ENCODE measurements at places on chromosomes 3 and 15.

- no peak for DNase-seq
These were observed 290.1 kb downstream of the MFSD1 start for GRCh38 chr3:159091936-159092335.

- DNase-seq: no peak
These were observed 40.1 kb downstream of the CDCP1 start for GRCh38 chr3:45105855-45106671.

GRCh38 chr3:46318207-46318927 lies 35.5 kb upstream of the CCR2 start:
- DNase-seq: no peak

GRCh38 chr3:130772129-130772528 lies 25.5 kb upstream of the PIK3R4 start:
- no peak for DNase-seq

GRCh38 chr3:152346740-152347139 lies 78.0 kb downstream of the MBNL1 start:
- no peak for DNase-seq

DNA sequence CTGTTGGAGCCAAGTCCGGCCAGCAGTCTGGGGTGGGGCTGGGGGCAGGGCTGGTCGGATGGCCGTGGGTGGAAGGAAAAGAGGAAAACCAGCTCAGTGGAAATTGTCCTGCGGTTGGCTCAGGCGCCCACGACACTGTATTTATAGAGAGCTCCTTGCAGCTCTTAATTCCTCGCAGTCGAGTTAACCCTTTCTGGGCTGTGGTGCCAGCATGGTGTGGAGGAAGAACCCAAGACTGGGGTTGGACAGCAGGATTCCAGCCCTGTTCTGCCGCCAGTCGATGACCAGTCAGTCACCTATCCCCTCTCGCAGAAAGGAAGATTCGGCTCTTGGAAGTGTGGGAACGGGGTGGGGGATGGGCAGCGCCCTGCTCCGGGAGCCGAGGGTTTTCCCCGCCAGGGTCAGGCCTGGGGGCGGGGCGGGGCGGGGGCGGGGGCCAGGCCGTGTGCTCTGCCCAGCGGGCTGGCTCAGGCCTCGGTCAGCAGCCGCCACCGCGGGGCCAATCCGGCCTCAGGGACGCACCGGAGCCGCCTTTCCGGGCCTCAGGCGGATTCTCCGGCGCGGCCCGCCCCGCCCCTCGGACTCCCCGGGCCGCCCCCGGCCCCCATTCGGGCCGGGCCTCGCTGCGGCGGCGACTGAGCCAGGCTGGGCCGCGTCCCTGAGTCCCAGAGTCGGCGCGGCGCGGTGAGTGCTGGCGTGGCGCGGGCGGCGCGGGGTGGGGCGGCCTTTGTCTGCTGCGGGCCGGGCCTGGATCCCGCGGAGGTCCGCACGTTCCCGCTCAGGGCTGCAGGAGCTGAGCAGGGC lies at the start of gene CD276:
Gene CD276, plus strand, starts transcription at position 607 of the 804 bp plus-strand sequence. CDS start 15,257 bp downstream, outside the sequence.
- peak; percentile 50 for DNase-seq

- DNase-seq: no peak
These were observed 122.3 kb downstream of the ALDH1A2 start for GRCh38 chr15:57943171-57943570.

DNA sequence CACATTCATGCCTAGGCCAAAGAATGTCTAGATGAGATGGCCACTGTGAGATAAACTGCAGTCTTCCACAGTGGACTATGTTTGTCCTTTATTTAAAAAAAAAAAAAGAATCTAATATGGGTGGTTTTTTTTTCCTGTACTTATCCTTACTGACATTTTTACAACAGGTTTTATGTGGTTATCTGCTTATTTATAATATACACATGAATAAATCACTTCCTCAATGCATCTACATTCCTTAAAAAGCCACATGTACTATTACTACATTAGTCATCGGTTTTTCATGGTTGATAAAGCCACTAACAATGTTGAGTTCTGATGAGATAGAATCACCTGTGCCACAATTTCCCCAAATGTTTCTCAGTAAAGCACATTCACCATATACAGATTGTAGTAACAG lies 341.3 kb upstream of the THBS1 start:
- DNase-seq: no peak

- no peak for DNase-seq
These were observed 13.5 kb downstream of the RAB6B start for GRCh38 chr3:133881939-133882825.

GRCh38 chr3:17079933-17080332 lies 195.2 kb downstream of the PLCL2 start:
- no peak for DNase-seq

- DNase-seq: no peak
These were observed 16.9 kb upstream of the MORF4L1 start for GRCh38 chr15:78855746-78856145.

- DNase-seq: no peak
These were observed 20.1 kb upstream of the CD47 start for GRCh38 chr3:108110934-108111333.

DNA sequence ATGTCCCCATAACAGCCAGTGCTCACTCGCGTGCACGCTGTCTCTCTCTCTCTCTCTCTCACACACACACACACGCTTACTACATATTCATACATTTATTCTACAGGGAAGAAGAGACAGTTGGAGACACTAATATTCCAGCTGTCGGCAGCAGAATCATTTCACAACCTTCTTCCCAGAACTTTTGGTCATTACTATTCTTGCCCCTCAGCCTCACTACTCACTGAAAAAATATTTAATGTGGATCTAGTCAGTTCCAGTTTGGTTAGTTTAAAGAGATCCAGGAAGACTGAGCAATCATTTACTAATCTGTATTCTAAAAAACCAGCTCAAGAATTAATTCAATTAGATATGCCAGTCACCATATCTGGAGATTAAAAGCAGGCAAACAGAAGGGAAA lies 394.9 kb downstream of the PTPRG start:
- no peak for DNase-seq

GRCh38 chr3:137061186-137061585 lies 103.4 kb downstream of the IL20RB start:
- DNase-seq: no peak

DNA sequence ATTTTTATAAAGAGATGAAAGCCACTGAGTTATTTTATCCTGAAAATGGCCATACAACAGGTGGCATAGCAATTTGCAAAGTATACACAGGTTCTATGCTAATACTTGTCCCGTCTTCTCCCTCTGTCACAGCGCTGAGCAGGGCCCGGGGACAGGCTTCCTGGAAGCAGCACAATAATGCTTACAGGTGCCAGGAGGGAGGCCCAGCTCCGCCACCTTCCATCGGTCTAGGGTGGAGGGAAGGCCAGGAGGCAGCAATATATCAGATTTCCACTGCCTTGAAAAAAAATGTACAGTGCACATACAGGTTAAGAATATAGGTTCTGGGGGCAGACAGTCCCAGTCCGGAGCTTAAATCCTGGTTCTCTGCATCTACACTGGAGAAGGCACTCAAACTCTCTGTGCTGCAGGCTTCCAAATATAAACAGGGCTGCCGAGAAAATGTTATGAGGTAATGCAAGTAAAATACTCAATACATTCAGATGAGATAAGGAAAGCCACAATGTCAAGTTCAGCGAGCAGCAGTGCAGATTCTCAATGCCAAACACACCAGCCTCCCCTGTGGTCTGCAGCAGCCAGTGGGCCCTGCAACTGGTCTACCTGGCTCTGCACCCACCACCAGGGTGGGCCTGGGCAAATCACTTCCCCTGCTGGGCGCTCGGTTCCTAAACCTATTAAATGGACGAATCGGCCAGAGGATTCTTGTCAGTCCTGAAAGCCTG lies 189.6 kb downstream of the XXYLT1 start:
- DNase-seq: no peak

GRCh38 chr15:101535170-101535902 lies 45.8 kb upstream of the PCSK6 start:
- DNase-seq: no peak

GRCh38 chr3:112097378-112097777 lies 11.2 kb downstream of the C3orf52 start:
- DNase-seq: no peak

DNA sequence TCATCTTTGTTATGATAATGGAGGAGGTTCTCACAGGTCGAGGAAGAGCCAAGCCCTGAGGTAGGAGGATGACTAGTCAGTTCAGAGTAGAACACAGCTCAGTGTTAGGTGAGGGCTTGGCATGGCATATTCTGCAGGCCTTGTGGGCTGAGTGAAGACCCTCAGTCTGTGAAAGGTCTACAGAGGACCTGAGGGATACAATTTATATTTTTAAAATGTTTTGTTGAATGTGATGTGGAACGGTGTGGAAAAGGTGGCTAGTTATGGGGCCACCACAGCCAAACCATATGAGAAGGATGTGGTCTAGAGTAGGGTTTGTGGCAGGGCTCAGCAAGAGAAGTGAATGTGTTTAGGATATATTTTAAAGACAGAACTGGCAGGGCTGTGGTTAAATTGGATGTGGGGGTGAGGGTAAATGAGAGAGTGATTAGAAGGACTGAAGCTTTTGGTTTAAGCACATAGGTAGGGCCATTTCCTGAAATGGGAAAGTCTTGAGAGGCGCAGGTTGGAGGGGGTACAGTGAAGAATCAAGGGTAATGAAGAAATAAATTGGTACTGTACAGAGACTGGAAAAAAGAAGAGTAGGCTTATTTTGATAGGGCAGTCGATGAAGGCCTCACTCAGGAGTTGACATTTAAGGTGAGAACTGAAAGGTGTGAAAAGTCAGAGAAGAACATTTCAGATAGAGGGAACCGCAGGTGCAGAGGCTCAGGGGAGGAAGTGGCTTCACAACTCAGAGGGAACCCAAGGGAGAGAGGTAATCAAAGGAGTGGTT lies 60.5 kb downstream of the SPTSSB start:
- no peak for DNase-seq

DNA sequence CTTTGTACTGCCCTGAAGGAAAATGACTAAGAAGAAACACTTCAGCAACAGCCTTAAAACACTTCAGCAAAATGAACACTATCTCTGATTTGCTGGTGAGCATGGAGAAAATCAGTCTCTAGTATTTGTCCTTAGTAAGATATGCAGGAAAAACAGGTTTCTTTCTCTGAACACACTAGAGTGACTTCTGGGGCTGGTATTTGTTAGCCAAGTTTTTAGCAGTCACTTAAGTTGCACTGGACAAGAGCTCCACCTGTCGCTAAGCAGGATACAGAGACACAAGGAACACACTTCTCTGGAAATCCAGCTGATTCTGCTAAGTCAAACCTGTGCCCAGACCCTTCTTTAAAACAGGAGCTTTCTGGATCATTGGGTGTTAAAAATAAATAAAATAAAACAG lies 65.3 kb downstream of the CHAC1 start:
- DNase-seq: no peak

GRCh38 chr3:158460926-158461325 lies 110.1 kb upstream of the MLF1 start:
- DNase-seq: no peak

GRCh38 chr15:74723754-74724334 lies 1.5 kb downstream of the CYP1A1 start:
- DNase-seq: no peak

DNA sequence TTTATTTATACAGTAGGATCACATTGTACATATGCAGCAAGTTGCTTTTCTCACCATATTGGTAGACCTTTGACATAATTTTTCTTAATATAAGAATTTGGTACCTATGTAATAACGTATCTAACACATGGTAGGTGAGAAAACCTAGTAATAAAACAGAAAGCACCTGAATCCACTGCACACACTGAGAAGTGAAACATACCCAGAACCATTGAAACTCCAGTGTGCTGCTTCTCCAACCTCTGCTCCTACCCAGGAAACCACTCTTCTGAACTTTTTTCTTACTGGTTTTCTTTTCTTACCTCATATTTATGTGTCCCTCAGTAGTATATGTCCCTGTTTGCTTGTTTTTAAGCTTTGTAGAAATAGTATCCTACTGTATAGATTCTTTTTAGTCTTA lies 293.0 kb downstream of the UBE2E2 start:
- DNase-seq: no peak

DNA sequence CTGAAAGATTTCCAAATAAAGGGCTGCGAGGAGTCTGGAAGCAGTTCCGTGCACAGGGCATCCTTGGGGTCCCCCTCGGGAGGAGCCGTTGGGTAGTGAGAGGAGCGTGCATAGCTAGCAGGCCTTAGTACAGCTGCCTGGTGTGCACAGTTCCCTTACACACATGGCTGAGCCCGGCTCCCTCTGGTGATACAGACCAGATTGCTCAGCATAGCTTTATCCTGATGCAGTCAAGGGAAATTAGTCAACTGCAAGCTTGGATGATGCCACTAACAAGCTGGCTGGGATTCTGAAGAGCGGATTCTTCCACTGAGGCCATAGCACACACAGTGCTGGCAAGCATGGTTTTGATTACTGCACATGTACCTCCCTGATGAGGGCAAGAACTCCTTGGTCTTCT lies 349.4 kb downstream of the LRTM1 start:
- DNase-seq: no peak

DNA sequence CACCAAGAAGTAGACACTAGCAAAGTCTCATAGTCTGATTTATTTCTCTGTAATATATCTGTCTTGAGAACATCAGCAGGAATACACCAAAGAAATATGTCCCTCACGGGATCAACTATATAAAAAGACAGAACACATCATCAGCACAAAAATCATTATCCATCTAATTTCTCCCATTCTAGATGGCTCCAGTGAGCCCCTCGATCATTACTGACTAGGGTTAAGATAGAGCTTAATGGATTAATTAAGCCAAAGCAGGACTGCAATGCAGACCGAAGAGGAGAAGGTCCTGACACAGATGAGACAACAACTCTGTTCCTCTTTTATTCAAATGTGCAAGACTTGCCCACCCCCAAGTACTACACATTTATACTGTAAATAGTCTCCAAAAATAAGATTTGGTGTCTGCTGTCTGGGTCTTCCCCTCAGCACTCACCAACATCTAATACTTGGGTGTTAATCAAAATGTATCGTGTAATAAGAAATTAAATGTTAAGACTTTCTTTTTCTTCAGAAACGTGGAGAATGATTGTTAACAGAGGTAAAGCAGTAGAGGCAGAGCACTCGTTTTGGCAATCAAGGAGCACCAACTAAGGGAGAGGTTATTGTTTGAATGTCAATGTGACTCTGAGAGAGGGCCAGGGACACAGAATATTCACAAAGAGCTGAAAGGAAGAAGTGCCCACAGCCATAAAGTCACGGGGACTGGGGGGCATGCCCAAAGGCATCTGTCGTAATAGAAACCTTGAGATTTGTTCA lies 133.6 kb downstream of the TIGIT start:
- no peak for DNase-seq

- no peak for DNase-seq
These were observed 16.5 kb upstream of the ATP2B2 start for GRCh38 chr3:10521772-10522441.

DNA sequence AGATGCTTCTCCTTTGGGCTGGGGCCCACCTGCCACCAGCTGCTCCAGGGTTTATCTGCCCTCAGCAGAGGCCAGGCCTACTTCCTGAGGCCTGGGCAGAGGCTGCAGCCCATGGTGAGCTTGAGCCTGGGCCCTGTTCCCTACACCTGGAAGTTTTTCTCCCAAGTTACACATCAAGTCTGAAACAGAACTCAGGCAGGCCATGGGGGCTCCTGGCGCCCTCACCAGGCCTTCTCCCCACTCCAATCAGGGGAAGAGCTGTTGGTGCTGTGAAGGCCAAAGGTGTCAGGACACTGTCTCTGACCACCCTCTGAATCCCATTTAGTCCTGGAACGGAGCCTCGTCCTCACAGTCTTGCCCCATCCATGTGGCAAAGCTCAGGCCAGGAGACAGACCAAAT lies 7.3 kb downstream of the VWA5B2 start:
- DNase-seq: no peak

GRCh38 chr15:40053079-40053830 lies 14.3 kb upstream of the SRP14 start:
- DNase-seq: no peak
